Activated T-helper 9 cell treated with anti-CD3 and anti-CD28 coated beads, Interleukin-2, amount 50 U/mL, for 16 hours (primary cell): ENCODE measurements at places on chromosomes 2 and 18.
A peak's percentile ranks its signal among the peaks of the same experiment; 100 is the strongest.

GRCh38 chr2:74537140-74537539 is 7.4 kb downstream of the HTRA2 start:
- no peak for DNase-seq

- DNase-seq = no peak
Measured at GRCh38 chr2:69385443-69386151, 1.4 kb downstream of the GFPT1 start.

- DNase-seq = no peak
Measured at GRCh38 chr2:197130318-197130717, 180.3 kb downstream of the ANKRD44 start.

DNA sequence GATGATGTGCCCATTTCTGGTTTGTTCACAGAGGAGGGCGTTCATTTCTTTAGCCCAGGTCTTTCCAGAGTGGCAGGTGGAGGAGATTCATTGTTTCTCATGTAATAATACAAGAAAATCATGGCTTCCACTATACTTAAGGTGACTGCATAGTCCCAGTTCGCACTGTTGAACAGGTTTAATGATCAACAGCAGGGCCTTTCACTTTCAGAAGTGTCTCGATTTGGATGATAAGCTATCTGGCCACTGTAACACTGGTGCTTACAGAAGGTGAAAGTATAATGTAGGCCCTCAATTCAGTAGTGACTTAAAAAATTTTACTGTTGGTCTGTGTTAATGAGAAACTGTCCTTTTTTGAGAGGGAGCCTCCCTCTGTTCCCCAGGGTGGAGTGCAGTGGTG is 1.4 kb downstream of the RMC1 start:
- DNase-seq = no peak

DNA sequence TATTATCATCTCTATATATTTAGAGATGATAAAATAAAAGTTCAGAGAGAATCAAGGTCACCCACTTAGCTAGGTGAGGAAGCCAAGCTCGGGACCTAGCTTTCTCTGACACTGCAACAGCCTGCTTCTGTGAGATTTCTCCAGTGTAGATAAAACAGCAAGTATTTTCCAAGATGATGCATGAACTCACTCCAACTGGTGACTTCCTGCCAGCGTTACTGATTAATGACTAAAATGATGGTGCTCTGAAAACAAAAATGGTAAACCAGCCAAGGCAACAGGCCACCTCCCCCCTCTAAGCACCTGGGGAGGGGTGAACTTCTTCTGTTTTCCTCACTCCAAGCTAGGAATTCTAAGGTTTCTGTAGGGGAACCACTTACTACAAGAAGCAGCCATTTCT is 510.2 kb upstream of the ID2 start:
- DNase-seq = no peak

DNA sequence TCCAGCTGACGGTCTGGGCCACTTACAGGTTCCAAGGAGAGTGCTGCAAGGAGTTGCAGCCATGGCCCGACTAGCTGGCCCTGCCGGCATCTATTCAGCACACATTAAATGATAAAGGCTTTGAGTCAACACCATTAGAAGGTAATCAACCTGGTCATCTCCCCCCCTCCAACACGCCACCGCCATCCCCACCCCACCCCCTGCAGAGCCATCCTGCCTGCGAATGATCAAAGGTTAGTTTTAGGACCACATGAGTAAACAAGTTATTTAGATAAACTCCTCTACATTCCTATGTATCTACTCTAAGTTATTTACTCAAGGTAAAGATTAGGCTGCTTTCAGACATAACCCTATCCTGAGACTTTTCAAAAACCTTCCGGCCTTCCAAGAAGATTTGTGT is 349.3 kb upstream of the SLC39A10 start:
- no peak for DNase-seq

GRCh38 chr2:20728114-20728758 is 61.3 kb downstream of the GDF7 start:
- DNase-seq = no peak

DNA sequence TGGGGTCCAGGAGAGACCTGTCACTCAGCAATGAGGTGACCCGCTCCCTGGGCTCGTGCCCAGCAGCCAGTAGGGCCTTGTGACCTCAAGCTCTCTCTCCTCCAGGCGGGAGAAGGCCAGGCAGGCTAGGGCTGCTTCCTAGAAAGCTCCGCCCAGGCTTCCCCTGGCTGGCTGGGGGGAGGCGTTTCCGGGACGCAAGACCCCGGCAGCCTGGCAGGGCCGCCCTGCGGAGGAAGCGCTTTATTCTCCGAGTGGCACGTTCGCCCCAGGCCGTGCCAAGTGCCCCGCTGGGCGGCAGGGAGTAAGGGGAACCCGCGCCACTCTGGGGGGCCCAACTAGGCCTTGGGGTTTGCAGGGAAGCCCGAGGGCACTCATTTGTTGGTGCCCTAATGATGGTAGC is 21.2 kb upstream of the EPAS1 start:
- DNase-seq = no peak

- no peak for DNase-seq
Measured at GRCh38 chr2:242052421-242052820, 182.9 kb downstream of the RTP5 start.

DNA sequence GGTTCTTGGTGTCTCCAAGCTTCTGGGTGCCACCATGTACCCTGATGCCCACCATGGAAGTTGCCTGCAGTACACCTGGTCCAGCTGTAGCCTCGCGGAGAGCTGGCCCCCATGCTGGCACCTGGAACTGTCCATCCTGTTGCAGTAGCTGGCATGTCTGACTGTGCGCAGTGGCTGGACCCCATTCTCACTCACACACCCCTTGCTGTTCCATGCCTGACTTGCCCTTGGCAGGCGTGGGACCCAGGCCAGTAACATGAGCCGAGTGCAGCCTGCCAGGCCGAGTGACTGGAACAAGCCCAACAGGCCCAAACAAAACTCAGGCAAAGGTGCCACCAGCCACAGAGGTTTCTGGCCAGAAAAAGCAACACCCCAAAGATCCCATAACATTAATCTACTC is 73.8 kb downstream of the NEURL3 start:
- no peak for DNase-seq

DNA sequence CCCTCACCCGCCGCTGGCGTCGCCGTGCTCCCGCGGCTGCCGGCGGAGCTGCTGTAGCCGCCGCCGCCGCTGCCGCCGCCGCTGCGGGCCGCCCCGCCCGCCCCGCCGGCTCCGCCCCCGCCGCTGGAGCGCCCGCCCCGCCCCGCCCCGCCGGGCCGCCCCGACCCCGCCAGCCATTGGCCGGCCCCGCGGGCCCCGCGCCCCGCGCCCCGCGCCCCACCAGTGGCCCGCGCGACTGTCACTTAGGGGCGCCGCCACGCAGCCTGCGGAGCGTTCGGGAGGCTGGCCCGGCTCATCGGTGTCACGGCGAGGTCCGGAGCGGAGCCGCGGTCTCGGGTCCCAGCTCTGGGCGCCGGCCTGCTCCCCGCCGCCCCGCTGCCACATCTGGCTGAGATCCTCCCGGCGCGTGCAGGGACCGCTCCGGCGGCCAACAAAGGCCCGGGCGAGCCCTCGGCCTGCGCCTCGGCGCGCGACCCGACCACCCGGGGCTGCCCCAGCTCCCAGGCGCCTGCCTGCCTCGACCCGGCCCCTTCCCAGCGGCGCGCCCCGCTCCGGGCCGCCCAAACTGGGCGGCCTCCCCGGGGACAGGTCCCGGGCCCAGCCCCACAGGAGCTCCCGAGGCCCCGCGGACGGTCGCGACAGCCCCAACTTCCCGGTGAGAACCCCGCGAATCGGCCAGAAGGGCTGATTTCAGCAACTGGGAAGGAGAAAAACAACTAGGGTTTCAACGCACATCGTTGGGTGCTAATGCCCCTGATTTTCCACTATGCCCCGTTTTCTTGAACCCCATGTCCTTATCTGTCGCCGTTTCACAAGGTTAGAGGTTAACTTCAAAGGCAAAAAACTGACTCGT is at the start of gene MGAT4A:
Gene MGAT4A, minus strand, starts transcription at position 92 of the 853 bp plus-strand sequence. CDS start 4,800 bp downstream, outside the sequence.
- peak; percentile 73 for DNase-seq

- DNase-seq = no peak
Measured at GRCh38 chr2:165796819-165797530, 2.9 kb upstream of the GALNT3 start.

GRCh38 chr2:68366083-68366560 is 1.0 kb downstream of the PLEK start:
- no peak for DNase-seq

GRCh38 chr2:232613538-232614134 is 19.8 kb upstream of the EFHD1 start:
- no peak for DNase-seq
